ENCODE measurements at places on chromosomes 7 and 10.
A peak's percentile ranks its signal among the peaks of the same experiment; 100 is the strongest.

- no peak for DNase-seq
These were observed 18.2 kb downstream of the HNRNPF start for GRCh38 chr10:43390759-43391158.

DNA sequence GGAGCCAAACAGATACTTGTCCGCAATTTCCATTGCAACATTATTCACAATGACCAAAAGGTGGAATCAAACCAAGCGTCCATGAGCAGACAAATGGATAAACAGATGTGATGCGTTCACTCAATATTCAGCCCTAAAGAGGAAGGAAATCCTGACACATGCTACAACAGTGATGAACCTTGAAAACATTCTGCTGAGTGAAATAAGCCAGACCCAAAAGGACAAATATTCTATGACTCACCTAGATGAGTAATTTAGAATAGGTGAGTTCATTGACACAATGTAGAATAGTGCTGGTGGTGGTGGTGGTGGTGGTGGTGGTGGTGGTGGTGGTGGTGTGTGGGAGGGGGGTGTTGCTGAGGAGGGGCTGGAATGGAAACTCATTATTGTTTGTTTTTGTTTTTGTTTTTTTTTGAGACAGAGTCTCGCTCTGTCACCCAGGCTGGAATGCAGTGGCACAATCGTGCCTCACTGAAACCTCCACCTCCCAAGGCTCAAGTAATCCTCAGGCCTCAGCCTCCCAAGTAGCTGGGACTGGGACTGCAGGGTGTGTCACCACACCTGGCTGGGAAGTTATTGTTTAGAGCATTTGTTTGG, 28.6 kb downstream of the SMKR1 start:
- peak; percentile 11 for DNase-seq

DNA sequence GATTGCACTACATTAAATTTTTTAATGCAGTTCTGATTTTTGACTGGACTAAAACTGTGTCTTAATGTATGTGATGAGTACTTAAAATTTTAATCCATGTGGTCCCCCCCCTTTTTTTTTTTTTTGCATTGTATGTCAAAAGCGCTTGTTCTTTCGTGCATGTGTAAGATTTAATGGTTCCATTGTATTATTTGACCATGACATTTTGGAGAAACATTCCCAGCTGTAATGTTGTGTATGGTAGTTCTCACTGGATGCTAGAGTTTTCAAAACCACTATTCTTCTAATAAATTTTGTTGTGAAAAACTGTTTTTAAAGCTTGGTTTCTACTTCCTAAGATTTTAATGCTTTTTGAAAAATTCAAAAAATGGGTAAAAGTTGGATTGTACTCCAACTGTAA, 132.0 kb downstream of the LCOR start:
- no peak for DNase-seq

- no peak for DNase-seq
These were observed 918 bp downstream of the NET1 start for GRCh38 chr10:5413012-5413938.

DNA sequence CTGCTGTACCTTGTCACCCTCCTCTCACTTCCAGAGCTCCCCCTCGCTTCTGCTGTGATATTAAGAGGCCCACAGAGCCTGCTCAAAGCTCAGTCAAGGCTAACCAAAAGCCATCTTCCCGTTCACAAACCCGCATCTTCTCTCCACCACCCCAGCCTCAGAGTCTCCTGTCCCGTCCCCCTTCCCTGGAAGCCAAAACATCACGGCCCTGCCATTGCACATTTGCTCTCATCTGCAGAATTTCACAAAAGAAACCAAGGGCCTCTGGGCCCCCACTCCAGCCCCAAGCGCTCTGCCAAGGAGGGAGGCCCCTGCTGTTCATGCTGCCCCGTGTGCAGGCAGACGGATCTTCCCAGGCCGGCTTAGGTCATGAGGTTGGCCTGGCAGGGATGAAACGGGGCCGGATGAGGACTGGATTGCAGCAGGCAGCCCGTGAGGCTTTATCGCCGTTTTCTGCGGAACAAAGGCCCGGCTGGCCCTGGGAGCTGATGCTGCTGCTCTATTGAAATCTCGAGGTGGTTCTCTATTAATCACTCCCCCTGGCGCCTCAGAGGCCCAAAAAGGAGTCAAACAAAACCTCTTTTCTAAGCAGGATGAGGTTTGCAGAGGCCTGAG, 31.6 kb upstream of the FOXK1 start:
- DNase-seq, result no peak

- no peak for DNase-seq
These were observed 12.4 kb downstream of the CPA5 start for GRCh38 chr7:130356876-130357611.

DNA sequence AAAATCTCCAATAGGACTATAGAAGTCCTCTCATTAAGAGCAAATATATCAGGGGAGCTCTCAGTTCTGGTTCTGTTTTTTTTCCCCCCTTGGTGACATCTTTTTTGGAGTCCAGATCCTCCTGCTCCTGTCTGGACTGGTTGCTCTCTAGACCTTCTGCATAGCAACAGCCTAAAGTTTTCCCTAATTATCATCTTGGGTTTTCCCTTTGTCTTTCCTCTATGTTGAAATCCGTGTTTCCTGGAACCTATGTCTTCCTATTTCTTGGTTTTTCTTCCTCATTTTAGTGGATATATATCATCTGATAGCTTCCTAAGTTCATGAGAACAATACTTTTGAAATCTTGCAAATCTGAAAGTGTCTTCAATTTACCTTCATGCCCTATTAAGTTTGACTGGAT, 29.7 kb upstream of the MTERF1 start:
- no peak for DNase-seq

- no peak for DNase-seq
These were observed 312.4 kb upstream of the CACNA2D1 start for GRCh38 chr7:82755705-82756551.

DNA sequence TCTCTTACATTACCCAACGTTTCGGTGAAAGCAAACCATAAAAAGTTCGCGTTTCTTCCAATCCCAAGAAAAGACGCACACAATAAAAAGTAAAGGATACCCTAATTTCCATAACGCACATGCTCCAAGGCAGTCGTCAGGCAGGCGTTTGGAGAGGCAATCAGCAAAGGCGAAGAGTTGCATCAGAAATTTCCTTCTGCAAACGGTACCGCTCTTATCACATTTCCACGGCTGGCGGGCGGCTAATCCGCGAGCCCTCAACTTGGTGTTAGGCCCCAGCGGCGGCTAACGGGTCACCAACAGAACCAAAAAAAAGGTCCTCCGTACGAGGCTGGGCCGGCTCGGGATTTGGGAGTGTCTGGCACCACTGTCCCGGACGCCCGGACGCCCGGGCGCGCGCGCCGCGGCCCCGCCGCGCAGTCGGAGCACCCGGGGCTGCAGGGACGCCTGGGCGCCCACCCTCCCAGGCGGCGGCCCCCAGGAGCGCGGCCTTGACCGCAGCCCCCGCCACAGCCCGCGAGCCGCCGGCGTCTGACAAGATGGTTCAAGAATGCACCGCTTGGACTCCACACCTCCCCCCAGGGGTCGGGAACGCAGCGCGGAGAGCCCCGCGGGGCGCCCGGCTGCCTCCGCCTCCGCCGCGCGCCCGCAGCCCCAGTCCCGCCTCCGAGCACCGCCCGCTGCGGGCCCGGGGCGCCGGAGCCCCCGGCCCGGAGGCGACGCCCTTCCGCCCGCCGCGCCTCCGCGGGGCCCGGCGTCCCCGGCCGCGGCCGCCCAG, 9.8 kb upstream of the GRB10 start:
- no peak for DNase-seq

- no peak for DNase-seq
These were observed 63.4 kb downstream of the HPSE2 start for GRCh38 chr10:99172128-99172738.

GRCh38 chr7:80847895-80848294, 71.0 kb downstream of the SEMA3C start:
- DNase-seq, result no peak

GRCh38 chr7:54946764-54947163, 72.1 kb upstream of the EGFR start:
- DNase-seq, result no peak

- no peak for DNase-seq
These were observed 24.6 kb upstream of the NPFFR1 start for GRCh38 chr10:70308121-70309060.

DNA sequence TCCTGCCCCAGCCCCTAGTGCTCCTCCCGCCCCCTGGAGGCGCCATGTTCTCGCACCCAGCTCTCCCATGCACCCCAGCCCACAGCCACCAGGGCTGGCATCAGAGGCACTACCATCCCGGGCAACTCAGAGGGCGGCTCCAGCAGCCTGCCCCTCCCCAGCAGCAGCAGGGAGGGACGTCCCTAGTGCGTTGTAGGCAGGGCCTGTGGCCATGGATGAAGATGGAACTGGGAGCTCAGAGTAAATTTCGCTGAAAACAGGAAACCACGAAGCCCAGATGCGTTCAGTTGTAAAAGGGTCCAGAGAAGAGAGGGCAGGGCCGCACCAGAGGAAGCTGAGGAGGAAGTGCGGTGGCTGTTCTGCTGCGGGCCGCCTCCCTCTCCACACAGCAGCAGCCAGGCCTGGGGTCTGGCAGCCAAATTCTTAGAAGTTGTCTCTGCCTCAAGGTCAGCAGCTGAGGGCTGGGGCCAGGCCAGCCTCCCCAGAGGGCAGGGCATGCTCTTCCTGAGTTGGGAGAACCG, 24.6 kb downstream of the VSIR start:
- no peak for DNase-seq

GRCh38 chr10:98344589-98345038, 70.4 kb downstream of the PYROXD2 start:
- DNase-seq, result no peak

GRCh38 chr7:94888551-94888950, 18.8 kb upstream of the PPP1R9A start:
- no peak for DNase-seq

- DNase-seq, result no peak
These were observed 857.9 kb downstream of the TYW1 start for GRCh38 chr7:67854221-67855178.

GRCh38 chr7:76356823-76357222, 2.0 kb downstream of the YWHAG start:
- no peak for DNase-seq

DNA sequence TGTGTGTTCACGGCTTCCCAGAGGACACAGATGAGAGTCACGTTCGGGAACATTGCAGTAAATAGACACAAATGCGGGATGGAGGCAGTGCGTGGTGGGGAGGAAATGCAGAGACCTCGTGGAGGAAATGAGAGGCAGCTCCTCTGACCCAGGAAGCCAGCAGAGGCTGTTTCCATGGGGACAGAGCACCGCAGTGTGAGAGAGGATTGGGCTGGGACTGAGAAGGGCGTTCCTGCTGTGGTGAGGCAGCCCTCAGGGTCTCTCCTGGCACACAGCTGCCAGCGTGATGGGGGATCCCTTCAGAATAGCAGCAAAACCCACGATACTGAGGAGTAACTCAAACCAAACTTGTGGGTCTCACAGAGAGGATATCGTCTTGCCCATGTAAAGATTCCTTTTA, 21.7 kb upstream of the BHLHA15 start:
- no peak for DNase-seq

DNA sequence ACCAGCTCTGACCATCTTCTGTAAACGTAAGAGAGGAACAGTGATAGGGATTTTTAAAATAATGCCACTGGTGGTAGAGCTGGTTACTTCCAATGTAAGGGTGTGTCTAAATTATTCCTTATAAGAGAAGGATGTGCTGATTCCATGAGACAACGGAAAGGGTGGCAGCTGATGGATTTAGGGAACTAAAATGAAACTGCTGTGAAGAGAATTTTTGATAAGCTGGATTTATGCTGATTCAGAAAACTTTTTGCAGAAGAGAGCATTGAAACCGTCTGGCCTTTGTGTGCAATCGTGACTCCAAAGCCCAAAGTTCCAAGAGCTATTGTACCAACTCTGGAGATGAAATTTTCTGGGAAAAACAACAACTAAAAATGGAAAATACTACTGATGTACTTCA, 301.0 kb downstream of the PRPF18 start:
- DNase-seq, result no peak

DNA sequence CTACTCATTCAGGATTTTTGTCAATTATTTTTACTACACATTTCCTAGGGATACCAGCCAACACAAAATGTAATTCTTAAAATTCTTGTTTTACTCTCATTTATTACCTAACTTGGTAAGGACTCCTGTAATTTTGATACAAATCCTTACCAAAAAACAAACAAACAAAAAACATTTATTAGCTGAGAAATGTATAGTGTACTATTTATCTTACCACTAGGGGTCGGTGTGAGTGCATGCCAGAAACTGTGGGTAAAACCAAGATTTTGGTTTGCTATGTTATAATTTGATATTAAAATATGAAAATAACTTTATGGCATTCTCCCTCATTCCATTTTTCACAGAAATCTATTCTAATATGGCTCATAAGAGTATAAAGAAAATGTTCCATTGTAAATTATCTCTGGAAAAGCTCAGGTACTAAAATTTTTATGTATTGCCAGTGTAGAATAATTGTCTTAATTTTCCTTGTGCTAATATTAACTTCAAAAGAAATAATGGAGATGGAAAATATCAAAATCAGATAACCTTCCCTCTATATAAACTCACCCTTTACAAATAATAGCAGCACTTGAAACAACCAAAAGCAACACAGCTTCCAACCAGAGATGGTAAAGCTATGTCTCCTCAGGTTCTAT, 290.8 kb upstream of the PCDH15 start:
- no peak for DNase-seq

GRCh38 chr10:77501152-77501845, 136.3 kb downstream of the KCNMA1 start:
- no peak for DNase-seq

- DNase-seq, result peak; percentile 14
These were observed 4.0 kb upstream of the HECW1 start for GRCh38 chr7:43108255-43109011.

DNA sequence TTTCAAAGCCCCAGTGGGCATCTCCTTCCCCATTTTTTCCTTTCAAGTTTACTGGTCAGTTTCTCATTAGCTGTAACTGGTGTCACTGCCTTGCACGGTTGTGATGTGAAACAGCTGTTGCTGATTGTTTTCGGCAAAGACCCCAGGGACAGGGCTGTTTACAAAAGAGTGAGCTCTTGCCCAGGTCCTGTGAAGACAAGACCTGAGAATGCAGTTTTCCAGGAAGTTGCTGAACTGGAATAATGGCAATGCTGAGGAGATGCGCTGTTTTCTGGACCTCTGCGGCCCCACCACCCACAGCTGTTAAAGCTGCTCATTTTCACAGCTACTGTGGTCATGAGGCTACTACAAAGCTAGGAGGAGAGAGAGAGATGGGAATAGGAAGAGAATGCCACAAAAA, 116.6 kb upstream of the RSU1 start:
- no peak for DNase-seq

- no peak for DNase-seq
These were observed 362.8 kb downstream of the HGF start for GRCh38 chr7:81407094-81407493.

GRCh38 chr7:152857272-152857671, 97.7 kb downstream of the ACTR3B start:
- DNase-seq, result no peak
